ENCODE measurements at places on chromosomes 7 and 10.

- DNase-seq = no peak
Observed at GRCh38 chr10:32955299-32955772, 2.7 kb downstream of the ITGB1 start.

GRCh38 chr7:46385662-46386309 lies 464.7 kb upstream of the IGFBP3 start:
- no peak for DNase-seq

GRCh38 chr7:10977113-10977512 lies 3.4 kb downstream of the PHF14 start:
- no peak for DNase-seq

DNA sequence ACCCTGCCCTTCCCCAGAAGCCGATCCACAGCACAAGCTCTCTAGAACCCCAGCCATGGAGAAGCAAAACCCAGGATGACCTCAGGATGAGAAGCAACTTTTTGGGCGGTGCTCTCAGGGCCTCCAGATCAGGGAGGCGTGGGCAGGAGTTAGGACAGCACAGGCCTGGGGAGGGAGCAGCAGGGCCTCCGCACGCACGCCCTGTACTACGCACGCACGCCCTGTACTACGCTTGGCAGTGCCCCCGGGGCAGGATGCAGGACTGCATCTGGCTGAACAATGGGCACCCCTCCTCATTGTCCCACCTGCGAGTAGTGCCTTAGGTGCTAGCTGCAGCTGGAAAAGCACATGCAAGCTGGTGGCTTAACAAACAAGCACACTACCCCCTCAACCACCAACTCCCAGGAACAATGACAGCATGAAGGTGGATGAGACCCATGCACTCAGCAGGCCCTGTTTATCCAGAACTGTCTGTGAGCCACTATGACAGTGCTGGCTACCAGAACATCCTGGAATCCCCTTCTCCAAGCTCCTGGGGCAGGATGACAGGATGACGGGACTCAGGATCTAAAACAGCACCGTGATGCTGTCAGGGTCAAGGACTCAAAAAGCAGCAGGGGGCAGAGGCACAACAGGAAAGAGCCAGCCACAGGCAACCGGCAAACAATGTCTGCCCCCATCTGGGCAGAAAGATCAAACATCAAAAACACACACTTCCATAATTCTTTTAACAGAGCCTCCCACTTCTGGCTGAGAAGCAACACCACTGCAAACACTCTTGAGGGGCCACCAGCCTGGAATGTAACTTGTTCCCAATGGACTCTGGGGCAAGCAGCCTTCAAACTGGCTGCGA lies 11.8 kb downstream of the PODXL start:
- DNase-seq = no peak

- no peak for DNase-seq
Observed at GRCh38 chr10:48364659-48365405, 58.4 kb downstream of the MAPK8 start.

GRCh38 chr10:128220021-128220420 lies 93.8 kb upstream of the MKI67 start:
- no peak for DNase-seq

GRCh38 chr7:50473531-50473930 lies 23.4 kb upstream of the FIGNL1 start:
- no peak for DNase-seq

DNA sequence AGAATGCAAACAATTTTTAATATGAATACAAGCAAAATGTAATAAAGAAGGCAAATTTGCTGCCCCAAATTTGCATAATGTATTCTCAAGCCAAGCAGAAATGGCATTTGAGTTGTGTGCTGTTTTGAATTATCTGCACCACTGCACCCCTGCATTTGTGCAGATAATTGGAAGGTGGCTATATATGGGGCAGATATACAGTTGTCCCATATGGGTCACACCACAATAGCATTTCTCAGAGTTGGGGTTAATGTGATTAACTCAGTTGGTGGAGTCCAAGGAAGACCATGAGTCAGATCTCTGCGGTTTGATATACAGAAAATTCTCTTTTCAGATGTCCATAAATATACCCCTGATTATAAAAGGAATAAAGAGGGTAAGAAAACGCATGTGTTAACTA lies 68.9 kb upstream of the EXOC4 start:
- no peak for DNase-seq

DNA sequence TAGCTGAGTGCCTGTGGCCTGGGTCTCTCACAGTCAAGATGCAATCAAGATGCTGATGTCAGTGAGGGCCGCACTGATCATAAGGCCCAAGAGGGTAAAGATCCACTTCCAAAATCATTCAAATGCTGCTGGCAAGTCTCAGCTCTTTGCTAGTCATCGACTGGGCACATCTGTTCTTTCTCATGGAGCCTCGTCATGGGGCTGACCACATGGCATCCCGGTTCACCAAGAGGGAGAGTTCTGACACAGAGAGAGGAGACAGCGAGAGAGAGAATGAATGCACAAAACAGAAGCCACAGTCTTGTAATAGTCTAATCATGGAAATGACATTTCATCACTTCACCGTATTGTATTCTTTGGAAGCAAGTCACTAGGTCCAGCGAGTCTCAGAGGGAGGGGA lies 1067.5 kb upstream of the C7orf33 start:
- DNase-seq = no peak

- DNase-seq = no peak
Observed at GRCh38 chr7:2425749-2426148, 22.3 kb downstream of the CHST12 start.

DNA sequence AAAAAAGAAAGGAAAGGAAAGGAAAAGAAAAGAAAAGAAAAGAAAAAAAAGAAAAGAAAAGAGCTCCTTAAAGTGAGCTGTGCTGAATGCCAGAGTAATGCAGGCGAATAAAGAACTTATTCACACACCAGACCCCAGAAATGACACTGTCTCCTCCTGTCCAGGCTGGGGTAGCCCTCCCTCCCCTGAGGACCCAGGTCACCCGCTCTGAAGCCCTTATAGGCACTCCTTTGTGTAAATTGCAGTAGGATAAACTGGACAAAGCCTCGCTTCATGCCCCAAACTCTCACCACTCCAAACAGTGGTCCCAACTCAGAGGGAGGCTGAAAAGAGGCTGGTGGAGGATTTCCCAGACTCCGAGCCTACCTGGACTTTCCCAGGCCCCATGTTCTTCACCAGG lies 46.3 kb downstream of the PKD1L1 start:
- no peak for DNase-seq

GRCh38 chr7:13508586-13508985 lies 480.9 kb downstream of the ETV1 start:
- no peak for DNase-seq

- DNase-seq = no peak
Observed at GRCh38 chr7:157402388-157402703, 65.5 kb downstream of the DNAJB6 start.

GRCh38 chr7:51732951-51733350 lies 416.3 kb upstream of the COBL start:
- DNase-seq = no peak

- DNase-seq = no peak
Observed at GRCh38 chr7:106757846-106758245, 96.9 kb upstream of the CCDC71L start.

DNA sequence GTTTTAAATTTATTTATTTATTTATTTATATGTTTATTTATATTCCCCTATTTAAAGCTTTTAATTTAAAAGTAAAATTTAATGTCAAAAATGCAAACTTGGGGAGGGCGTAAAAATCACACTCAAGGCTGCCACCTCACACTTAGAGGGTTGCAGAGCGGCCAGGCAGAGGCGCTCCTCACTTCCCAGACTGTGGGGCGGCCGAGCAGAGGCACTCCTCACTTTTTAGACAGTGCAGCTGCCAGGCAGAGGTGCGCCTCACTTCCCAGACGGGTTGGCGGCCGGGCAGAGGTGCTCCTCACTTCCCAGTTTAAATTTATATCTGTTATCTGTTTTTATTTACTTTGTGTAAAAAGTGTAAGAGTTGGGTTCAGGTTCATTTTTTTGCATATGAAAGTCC lies 10.0 kb upstream of the ZNF425 start:
- DNase-seq = no peak

GRCh38 chr7:22016507-22016906 lies 70.8 kb upstream of the CDCA7L start:
- no peak for DNase-seq

GRCh38 chr7:116652793-116653192 lies 19.2 kb upstream of the MET start:
- DNase-seq = no peak

DNA sequence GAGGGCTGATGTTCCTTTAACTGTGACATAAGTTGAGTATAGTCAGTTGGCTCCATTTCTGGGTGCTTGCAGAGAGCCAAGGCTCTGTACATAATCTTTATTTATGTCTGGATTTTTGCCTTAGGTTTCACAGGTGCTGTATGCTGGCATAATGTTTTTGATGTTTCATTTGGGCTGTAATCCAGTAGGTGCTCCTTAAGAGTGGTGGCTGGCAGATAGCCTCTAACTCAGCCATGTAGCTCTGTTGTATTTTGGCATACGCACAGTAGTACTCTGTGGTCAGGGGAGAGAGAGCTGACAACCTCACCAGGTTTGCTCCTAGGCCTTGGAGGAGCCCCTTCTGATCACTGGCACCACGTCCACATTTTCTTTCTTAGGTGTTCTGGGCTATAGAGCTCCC lies 61.1 kb downstream of the RNF133 start:
- DNase-seq = no peak

- DNase-seq = no peak
Observed at GRCh38 chr7:152672626-152673025, 3.3 kb downstream of the XRCC2 start.

GRCh38 chr10:79058899-79059841 lies 9.6 kb upstream of the ZMIZ1 start:
- no peak for DNase-seq

DNA sequence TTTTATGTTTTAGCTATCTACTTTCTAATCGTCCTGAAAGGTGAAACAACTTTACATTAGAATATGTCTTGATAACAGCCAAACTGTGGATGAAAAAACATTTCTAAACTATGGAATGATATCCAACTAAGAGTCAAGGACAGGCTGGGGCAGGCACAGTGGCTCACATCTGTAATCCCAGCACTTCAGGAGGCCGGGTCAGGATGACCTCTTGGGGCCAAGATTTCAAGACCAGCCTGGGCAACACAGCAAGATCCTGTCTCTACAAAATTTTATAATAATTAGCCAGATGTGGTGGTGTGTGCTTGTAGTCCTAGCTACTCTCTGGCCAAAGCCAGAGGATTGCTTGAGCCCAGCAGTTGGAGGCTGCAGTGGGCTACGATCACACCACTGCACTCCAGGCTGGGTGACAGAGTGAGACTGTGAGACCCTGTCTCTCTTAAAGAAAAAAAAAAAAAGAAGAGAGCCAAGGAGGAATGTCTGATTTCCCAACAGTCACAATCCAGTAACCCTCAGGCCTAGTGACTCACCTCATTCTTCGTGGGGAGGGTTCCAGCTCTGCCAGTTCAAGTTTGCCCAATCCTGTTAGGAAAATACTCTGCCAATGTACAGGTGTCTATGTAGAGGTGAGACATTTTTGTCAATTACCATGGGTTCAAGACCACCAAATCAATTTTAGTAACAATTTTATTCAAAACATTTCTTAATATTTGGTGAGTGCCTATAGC lies 14.6 kb upstream of the FZD1 start:
- DNase-seq = no peak

- no peak for DNase-seq
Observed at GRCh38 chr7:19161671-19162070, 16.4 kb upstream of the FERD3L start.

- no peak for DNase-seq
Observed at GRCh38 chr10:122624546-122624945, 64.0 kb downstream of the DMBT1 start.

DNA sequence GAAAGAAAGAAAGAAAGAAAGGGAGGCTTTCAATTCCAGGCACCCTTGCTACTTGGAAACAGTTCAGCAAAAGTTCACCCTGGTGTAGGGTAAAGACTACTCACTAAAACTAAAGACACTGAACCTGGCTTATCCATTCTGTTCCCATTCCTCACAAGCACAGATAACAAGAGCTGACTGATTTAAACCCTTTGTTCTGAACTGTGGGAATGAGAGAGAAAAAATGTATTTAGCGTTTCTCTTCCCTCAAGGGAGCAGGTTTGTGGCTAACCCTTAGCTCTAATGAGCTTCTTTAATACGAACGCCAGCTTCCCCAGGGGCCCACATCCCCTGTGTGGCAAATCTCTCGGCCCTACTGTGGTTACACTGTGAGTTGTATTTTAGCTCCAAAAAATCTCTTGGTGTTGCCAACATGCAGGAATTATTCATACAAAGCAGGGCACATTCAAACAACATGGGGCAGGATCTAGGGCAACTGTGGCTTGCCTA lies 23.3 kb downstream of the PRTFDC1 start:
- no peak for DNase-seq

Measured in immature natural killer cell (primary cell).